ENCODE measurements at places on chromosomes 6 and 20. TPM values are rescaled to one million over a fixed set of nuclear protein-coding genes. Genes with fewer than 3 reads are reported as not detected.
A peak's percentile ranks its signal among the peaks of the same experiment; 100 is the strongest.

DNA sequence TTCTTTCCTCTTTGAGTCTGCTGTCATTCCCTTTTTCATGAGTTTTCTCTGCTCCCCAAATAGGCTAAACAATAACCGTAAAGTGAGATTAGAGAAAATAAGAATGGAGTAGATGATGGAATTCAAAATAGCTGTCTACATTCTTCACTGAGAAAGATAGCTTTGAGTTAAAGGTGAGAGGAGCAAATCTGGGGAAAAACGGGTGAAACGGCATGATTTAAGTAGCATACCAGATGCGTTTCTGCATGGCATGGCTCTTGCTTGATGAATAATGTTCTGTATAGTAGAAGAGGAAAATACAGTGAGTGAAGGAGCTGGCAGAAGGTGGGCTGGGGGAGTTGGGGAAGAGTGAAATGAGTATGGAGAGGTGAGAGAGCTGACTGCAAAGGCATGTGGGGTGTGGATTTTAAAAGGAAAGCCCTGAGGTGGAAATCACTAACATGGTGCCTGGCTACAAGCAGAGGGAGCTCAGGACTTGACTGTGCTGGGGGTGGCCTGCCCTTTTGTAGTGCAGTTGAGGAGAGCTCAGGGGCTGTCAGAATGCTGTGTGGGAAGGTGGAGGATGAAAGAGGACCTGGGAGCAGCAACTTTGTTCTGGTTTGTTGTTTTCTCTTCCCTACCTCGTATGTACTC, 8.8 kb downstream of the BICRAL start:
- DNase-seq, result no peak

- no peak for DNase-seq
These were observed 36.7 kb downstream of the AGPAT4 start for GRCh38 chr6:161237176-161237575.

DNA sequence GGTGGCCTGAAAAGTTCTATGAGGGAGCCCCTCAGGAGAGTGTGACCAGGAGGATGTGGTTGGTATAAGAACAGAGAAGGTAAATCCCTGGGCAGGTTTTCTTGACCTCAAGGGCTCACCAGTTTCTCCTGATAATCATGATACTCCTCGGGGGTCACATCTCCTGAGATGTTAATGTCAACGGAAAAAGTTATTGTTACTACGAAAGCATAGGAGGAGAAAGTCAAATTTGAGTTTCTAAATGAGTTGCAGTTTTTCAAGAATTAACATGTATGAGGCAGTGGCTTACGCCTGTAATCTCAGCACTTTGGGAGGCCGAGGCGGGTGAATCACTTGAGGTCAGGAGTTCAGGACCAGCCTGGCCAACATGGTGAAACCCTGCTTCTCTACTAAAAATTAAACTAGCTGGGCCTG, 23.4 kb downstream of the MGME1 start:
- DNase-seq, result no peak

DNA sequence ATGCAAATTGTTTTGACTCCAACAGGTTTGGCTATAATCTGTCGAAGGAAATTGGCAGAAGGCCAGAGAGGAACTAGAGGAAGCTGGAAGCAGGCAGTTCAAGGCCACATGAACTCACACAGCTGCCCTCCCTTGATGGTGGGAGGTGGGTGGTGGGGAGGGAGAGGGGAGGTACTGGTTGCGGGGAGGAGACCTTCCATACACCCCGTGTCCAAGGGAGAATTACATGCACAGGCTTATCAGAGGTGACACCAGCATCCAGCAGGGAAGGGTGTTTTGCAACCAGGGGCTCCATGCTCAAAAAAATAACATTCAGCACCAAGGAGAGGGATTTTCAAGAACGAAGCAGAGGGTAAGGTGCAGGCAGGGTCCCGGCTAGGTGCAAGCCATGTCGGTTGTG, 9.1 kb downstream of the PRND start:
- no peak for DNase-seq

- no peak for DNase-seq
These were observed 58.1 kb upstream of the SNAP91 start for GRCh38 chr6:83767033-83767432.

DNA sequence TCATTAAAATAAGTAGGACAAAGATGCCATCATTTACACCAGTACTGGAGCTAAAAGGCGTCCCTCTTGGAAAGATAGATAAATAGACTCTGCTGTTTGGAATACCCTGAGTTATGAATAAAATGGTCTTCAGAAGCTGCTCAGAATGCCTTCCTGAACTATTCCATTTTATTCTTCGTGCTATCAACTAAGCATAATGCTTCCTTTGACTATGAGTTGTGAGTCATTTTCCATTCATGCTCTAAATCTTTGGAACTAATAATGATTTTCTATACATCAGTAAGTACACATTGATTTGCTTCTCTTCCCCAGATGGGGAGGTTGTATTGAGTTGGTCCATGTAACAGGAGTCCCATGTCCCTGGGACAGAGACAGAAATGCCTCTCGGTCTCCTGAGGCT, 98.3 kb upstream of the PDE7B start:
- no peak for DNase-seq

GRCh38 chr6:111614833-111615582, 9.3 kb upstream of the TRAF3IP2 start:
- peak; percentile 74 for DNase-seq

- DNase-seq, result no peak
These were observed 50.8 kb upstream of the SMLR1 start for GRCh38 chr6:130776287-130776925.

DNA sequence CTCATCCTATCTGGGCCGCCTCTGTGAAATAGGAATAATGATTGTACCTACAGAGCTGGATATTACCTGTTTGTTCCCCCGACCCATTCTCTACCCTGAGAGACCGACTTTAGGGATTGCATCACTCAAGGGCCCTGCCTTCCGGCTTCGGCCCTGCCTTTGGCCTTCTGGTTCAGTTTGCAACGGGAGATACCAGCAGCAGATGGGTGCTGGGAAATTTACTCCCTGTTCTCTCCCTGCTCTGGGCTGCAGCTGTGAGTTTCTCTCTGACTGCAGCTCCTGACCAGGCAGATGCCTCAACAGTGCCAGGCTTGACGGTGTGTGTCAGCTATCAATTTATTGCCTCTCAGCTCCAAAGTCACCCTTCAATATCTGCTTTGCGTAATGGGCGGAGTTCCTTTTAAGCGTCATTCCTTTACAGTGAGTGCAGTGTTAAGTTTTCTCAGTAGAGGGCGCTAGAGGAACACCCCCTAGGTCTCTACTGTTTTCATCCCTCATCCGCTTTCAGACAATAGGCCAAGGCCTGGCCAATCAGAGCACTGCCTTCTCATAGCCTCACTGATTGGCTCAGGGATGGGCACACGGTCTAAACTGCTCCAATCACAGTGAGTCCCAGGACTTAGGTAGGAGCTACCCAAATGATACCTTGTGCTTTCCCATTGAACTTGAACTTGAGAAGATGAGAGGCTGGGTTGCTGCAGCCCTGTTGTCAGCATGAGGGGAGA, 30.0 kb downstream of the KCNG1 start:
- no peak for DNase-seq

DNA sequence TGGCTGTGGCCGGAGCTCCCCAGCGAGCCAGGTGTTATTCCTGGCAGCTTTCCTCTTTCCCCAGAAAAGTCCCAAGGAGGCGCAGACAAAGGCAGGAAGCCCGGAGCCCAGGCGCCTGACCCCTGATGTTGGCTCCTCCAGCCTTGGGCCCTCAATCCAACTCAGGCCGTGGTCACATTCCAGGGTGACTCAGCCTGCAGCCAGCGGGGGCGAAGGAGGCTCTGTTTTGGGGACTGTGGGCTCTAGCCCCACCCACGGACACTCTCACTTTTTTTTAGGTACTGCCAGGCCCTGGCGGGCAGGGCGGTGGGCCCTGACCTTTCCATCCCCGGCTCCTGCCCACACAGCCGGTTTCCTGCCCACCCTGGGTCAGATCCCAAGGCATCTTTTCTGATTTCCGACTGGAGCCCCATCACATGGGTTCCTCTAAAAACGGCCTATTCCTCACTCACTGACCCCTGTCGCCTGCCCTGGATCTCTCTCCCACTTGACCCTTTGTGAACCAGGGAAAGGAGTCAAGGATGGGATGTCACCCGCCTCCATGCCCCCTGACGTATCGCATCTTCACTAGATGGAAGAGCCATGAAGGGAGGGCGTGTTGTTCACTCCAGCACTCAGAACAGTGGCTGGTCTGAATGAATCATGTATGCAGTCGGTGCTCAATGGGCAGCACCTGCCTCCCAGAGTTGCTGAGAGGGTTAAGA, 5.5 kb downstream of the PTGIS start:
- no peak for DNase-seq

- DNase-seq, result no peak
These were observed 197.1 kb downstream of the CDH4 start for GRCh38 chr20:61449057-61449609.

DNA sequence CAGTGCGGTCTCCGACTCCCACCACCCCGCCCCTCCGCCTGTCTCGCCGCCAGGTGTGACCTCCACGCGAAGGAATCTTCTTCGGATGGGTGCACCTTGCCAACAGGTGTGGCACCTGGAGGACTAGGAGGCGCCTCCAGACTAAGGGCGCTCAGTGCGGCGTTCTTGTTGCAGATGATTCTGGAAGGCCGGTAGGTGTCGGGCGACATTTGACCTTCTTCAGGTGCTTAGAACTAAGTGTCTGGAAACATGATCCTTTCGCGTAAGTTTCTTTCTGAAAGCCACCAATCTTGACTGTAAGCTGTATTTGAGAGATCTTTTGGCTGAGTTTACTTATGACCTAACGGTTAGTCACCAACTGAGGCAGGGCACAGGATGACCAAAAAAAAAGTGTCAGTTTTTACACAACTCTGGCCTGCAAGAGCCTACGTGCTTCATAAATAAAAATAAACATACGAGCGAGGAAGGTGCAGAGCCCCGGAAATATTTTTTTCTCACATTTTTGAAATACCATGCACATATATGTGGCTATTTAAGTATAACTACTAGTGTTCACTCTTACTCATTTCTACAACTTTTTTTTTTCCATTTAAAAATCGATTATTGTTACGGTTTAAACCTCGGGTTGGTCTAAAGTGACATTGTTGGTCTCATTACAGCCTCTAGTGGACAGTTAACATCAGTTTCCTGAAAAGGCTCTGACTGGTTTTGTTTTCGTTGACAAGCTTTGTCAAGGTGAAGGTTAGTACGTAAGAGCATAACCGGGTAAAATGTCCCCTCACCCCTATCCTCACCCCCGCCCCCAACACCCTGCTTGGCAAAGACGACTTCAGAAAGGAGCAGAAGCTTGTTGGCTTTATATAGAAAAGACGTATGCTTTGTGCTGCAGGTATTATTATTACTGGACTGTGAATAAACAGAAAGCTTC, 1.6 kb upstream of the ATXN1 start:
- DNase-seq, result peak; percentile 87

DNA sequence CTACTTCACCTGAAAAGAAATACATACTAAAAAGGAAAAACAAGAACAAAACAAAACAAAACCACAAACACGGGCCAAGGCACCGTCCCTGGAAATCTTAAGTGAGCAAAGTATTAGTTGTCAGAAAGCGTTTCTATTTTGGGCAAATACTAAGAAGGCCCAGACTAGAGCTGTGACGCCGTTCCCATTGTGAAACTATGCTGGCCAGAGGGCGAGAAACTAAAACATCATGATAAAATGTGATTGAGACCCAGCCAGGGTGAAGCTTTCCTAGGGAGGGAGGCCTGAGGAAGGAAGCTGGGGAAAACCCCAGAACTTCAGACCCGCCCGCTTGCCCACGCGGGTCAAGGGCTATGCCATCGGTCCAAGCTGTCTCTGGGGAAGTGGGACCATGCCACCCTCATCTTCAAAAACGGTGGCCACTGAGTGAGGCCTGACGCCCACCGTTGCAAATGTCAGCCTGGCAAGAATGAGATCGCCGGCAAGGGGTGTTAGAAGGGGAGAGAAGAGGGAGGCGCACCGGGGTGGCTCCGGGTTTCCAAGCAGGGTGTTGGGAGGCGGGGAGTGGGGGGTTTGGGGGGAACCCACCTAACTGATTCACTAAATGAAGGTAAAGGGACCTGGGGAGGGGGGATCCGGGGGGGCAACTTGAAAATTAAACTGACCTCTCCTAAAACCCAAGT, 1950.9 kb upstream of the DEFB115 start:
- no peak for DNase-seq

- DNase-seq, result no peak
These were observed 157.5 kb downstream of the CEBPB start for GRCh38 chr20:50348096-50348495.

DNA sequence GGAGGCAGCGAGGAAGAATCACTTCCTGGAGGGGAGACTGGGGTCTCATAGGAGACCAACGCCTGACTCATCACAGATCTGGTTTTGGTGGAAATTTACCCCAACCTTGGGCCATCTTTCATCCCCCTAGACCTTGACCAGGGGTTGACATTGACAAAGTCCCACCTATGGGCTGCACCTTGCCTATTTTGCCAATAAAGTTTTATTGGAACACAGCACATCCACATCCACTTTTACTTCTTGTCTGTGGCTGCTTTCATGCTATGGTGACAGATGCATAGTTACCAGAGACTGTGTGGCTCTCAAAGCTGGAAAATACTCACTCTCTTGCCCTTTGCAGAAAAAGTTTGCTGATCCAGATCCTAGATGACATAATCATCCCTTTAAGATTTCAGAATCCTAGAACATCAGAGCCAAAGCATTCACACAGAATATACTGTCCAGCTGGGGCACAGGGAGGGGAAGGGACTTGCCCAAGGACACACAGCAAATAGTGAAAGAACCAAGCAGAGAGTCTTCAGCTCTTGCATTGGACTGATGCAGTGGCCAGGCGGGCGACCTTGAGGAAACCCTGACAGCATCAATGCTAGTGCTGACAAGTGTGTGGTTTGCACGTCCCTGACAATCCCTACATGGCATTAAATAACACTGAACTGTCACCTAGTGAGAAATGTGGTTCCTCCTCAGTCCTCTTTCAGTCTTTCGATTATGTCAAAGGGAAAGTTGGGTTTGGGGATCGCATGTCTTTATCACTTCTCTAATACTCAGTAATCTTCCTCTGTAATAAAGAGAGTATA, 41.2 kb downstream of the CD40 start:
- no peak for DNase-seq

Gene NKAIN4
- total RNA-seq, result not detected

Gene SLC25A27
- total RNA-seq, result 17.8 TPM

Gene RBPJL
- total RNA-seq, result not detected

Gene CDH26
- total RNA-seq, result 8.8 TPM

Gene KCNK17
- total RNA-seq, result 3.7 TPM

Gene PLA2G7
- 38.8 TPM for total RNA-seq

Gene TXLNB
- total RNA-seq, result 1.3 TPM

Gene UBE2J1
- 42.7 TPM for total RNA-seq

Gene ADGRB3
- total RNA-seq, result 3.5 TPM

Gene RIMS1
- 3.9 TPM for total RNA-seq
